ENCODE measurements at places on chromosomes 1 and 21.

DNA sequence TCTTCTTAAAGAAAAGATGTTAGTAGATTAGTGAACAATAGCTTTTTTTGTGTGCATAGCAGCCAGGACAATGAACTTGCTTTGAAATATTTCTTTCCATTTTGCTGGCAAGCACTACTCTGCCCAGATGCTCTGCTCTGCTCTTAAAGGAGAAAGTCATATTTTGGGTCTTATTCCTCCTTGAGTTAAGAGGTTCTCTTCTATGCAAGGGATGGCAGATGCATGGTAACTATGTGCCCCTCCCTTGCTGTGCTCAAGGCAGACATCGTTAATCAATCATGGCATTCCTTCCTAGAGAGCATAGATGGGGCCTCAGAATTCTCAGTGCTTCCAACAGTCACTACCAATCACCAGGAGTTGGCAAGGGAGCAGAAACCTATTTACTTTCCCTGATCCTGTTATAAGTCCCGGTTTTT, 27.6 kb downstream of the NIPAL3 start:
- no peak for DNase-seq

DNA sequence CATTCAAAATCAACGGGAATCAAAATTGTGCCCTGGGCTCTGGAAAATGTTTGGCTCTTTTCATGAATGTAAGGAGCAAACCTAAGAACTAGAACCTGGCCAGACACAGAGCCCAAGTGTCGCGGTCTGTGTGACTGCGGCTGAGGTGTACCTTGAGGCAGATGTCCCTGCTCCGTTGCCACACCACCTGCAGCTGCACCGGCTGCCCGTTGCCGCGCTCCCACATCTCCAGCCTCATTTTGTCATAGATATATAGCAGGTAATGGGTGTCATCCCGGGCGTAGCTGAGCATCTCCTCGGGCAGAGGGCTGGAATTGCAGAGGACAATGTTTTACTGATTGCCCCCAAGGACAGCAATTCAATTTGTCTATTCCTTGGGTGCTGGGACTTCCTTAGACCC, 18.7 kb downstream of the EXOSC10 start:
- DNase-seq: no peak

- DNase-seq: peak; percentile 56
These were observed 771 bp downstream of the EIF4G3 start for GRCh38 chr1:21175670-21176581.

DNA sequence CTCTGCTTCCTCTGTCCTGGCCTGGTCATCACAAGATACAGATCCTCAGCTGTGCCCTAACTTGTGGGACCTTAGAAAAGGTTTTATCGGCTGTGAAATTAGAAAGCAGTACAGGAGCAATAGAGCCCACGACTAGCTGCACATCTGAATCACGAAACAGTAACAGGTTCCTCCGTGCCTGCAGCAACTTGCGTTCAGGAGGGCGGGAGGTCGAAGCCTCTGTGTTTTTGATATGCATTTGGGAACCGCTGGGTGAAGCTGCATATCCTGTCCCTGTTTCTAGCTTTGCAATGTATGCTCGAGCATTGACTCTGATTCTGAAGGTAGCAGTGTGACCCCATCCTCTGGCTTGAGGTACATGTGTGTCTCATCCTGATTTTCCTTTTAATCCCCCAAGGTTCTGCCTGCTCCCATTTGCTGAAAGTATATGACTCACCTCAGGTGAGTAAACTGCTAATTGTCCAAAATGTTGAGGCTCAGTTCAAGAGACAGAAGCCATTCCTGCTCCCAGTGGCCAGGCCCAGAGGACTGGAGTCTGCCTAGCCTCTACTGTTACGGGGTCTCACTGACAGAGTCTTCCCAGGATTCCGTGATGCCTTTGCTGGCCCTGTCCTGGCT, 44.3 kb downstream of the SCCPDH start:
- no peak for DNase-seq

GRCh38 chr21:34513129-34513675, 1.2 kb upstream of the KCNE1 start:
- DNase-seq: no peak

- no peak for DNase-seq
These were observed 522 bp downstream of the DISP3 start for GRCh38 chr1:11479375-11479979.

DNA sequence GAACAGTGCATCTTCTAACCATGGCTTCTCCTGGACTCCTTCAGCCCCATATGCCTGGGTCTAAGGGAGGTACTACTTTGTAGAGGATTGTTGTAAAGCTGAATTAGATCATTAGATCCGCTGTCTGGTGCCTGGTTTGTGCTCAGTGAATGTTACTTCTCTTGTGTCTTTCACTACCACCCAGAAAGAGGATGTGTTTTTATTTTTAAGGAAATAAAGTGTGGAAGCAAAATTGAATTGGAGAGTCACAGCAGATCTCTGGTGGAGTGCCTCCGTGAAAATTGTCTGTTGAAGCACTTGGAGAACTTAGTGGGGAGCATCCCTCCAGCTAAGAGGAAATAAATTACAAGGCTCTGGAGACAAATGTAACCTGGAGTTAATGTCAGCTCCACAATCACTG, 101.8 kb upstream of the ARTN start:
- no peak for DNase-seq

DNA sequence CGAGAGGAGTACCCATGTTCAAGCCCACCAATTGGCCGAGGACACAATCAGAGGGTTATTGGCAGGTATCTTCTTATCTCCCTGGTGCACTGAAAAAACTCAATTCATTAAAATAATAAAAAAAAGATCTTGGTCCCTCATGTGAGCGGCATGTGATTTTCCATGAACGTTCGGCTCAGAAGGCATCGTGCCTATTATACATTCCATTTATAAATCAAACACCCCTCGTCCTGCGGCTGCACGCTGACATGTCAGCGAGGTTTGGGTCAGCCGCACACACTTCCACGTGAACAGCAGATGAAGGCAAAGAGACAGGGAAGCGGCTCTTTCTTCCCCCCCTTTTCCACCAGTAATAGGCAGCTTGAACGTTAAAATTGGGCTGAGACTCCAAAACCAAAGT, 31.3 kb upstream of the SMYD2 start:
- DNase-seq: no peak

- DNase-seq: no peak
These were observed 49.2 kb downstream of the UBR4 start for GRCh38 chr1:19160831-19161230.

DNA sequence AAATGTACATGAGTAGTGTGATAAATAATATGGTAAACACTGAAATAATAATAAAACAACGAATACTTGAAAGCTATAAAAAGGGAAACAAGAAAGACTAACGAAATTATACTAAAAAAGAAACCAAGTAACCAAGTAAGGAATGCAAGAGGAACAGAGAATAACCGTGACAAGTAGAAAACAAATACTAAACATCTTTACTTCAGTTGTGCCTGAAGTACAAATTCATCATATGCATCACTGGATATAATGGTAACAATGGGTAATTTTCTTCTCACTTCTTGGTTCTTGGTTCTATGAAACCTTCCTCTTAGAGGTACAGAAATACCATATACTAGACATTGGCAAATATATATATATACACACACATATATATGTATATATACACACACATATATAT, 1093.6 kb upstream of the B3GALT2 start:
- no peak for DNase-seq

DNA sequence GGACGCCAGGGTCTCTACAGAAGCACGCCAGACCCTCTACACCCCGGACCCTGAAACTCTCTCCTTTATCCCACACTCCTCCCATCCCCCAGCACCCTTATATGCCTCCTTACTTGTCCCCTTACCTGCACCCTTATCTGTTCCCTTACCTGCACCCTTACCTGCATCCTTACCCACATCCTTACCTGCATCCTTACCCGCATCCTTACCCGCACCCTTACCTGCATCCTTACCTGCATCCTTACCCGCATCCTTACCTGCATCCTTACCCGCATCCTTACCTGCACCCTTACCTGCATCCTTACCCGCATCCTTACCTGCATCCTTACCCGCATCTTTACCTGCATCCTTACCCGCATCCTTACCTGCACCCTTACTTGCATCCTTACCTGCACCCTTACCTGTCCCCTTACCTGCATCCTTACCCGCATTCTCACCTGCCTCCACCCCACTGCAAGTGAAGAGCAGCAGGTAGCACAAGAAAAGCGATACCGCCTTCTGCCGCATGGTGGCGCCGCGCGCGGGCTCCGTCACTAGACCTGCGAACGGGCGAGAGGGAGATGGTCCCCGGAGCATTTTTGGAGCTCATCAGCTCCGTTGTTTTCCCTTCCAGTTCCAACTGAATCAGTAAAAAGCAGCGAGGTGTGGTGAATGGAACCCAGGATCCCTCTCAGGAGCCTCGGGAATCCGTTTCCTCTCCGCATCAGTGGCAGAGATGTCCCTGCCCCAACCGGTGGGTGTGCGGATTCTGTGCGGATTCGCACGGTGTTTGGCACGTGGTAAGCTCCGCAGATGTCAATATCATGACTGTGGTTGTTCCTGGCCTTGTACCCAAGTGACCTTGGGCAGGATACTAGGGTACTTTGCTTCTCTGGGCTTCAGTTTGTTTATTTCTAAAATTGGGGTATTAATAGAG, 2.9 kb downstream of the IFI6 start:
- DNase-seq: peak; percentile 88

DNA sequence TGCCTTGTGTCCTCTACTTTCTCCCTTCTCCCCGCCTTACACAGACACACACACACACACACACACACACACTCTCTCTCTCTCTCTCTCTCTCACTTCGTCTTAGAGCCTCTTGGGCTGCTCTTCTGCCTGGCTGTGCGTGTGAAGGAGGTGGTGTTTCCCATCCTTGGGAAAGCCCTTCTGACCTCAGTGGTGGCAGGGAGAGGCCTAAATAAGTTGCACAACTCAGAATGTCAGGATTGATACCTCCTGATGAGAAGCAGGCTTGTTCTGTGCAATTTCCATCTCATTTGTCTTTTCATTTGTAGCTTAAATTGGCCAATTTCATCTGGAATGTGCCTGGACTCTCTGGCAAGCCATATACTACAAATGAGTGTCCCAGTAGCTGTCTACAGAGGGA, 25.0 kb downstream of the LRRN2 start:
- DNase-seq: no peak

- DNase-seq: no peak
These were observed 1543.9 kb downstream of the KCNT2 start for GRCh38 chr1:195064358-195064757.

DNA sequence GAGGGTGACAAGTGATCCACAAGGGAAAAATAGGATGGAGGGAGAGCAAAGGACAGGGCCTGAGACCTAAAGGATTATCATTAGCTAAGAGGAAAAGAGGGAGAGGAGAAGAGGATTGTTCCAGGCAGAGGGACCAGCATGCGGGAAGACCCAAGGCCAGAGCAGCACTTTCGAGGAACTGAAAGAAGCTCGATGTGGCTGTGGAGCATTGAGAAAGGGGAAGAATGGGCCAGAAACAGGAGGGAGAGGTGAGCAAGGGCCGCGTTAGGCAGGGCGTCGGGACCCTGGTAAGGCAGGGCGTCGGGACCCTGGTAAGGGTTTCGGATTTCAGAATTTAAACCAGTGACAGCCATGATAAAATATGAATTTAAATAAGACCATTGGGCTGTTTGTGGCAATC, 22.8 kb upstream of the CSF1 start:
- DNase-seq: no peak

- no peak for DNase-seq
These were observed 214.5 kb upstream of the UBE2U start for GRCh38 chr1:63988941-63989340.

GRCh38 chr1:59354709-59355337, 57.9 kb downstream of the FGGY start:
- no peak for DNase-seq

All from right forelimb (tissue), 1 donor.